Sigmoid colon (tissue), 7 donors: ENCODE measurements at places on chromosomes 5 and 9. TPM values are rescaled to one million over a fixed set of nuclear protein-coding genes. Genes with fewer than 3 reads are reported as not detected.

DNA sequence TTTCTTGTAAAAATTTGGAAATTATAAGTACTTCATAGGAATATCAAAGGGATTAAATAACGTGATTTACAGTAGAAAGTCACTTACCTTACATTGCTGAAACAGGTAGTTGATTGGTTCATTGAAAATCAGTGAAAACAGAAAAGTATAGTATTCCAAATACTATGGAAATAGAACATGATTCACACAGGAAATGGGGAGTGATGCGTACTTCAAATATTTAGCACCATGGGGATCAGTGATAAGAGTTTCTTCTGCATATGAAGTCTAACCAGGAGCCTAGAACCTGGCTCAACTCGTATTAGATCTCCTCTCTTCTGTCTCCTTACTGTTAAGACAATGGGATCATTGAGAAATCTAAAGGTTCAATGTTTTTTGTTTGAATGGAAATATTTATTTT is 133.3 kb downstream of the FAM174A start:
- DNase-seq: no peak

GRCh38 chr9:14985419-14985818 is 75.2 kb upstream of the FREM1 start:
- no peak for DNase-seq

IFNE gene
- total RNA-seq: not detected

- DNase-seq: no peak
Measured at GRCh38 chr9:137430723-137431415, 7.7 kb downstream of the NOXA1 start.

SYK gene
- 7.8 TPM for total RNA-seq

SLC9A3 gene
- 2.3 TPM for total RNA-seq
